ENCODE measurements at places on chromosomes 3 and 15.

DNA sequence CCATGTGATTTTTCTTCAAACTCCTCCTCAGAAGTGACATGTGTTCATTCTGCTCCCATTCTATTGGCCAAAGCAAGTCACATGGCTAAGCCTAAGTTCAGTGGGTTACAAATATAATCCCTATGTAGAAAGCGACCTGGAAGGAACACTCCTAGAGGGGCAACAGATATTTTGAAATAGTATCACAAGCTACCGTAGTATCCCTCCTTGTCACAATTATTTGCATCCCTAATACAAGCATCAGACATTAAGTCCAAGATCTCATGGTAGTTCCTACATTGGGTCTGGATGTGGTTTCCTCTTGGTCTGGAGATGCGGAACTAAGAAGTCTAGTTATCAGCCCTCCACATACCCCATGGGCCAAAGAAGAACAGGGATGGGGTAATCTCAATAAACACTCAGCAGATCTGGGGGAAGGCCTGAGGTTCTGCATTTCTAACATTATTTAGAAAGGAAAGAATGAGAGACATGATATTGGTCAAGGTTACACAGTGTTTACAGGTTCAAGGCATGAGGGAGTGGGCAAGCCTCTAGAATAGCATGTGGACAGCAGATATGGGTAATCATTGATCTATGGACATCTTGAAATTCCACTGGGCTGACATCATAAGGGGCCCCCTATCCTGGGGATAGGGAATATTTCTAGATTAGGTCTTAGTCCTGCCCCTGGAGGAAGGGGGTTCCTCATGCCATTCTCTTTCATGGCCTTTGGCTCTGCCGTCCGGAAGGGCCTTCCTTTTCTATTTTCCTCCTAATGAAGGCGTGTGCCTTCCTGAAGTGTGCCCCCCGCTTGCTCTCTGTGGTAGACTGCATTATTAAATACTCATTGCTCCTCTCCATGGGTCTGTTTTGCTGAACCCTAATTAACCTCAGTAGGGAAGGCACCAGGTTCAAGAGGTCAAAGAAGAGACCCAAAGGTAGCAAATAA is 17.8 kb upstream of the ABHD2 start:
- DNase-seq: no peak

DNA sequence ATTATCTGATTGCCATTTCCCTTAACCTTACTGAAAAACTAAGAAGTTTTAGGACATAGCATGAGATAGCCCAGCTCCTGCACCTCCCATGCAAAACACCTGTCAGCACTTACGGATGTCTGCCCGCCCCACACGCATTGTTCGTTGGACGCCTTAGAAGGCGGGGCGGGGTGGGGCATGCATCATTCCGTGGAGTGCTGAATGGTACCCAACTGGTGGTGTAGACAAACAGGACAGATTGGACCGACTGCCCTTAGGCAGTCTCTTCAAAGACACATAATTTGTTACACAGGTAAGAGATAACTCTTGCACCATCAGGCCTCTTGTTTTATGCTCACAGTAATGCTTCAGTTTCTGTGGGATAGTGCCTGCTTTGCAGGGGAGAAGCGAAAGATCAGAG is 93.8 kb downstream of the SMAD6 start:
- DNase-seq: no peak

DNA sequence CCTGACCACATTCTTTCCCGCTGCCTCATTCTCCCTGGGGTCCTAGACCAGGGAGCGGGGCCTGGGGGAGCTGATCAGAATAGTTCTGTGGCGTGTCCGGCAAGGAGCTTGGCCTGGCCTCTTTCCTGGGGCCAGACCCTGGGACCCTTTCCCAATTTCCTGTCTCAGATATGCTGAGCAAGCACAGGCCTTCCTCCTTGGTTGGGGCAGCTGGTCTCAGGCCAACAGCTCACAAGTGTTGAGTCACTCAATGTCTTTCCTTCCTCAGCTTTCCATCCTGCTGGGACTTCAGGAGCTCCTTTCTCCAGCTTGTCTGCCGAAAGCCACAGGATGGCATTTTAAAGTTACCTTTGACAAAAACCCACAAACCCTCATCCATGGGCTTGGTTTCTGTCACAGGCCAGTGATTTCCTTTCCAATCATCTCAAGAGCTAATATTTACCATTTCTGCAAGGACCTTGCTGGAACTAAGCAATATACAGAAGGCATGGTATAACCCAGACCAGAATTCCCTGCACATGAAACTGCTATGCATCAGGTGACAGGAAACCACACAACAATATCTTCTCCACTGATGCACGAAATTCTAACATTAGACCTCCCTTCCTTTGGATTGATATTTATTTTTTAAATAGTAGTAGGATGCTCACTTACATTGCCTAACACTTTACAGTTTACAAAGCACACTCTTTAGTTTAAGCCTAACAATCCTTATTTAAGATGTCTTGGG is 19.5 kb upstream of the TIMP4 start:
- no peak for DNase-seq

DNA sequence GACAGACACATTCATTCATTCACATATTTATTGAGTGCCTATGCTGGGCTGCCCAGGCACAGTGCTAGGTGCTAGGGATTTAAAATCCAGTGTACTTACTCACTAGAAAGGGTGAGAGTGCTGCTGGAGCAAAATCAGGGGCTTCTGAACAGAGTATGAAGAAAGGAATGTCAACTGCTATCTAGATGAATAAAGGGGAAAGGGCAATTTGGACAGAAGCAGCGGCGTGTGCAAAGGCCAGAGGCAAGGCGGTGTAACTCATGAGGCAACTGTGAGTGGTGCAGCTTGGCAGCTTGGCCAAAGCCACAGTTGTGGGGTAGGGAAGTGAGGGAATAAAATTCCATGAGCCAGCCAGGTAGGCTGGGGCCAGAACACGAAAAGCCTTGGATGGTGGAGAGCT is 76.7 kb downstream of the RAD18 start:
- no peak for DNase-seq

- DNase-seq: peak; percentile 39
Measured at GRCh38 chr3:16813336-16813735, 71.4 kb upstream of the PLCL2 start.

DNA sequence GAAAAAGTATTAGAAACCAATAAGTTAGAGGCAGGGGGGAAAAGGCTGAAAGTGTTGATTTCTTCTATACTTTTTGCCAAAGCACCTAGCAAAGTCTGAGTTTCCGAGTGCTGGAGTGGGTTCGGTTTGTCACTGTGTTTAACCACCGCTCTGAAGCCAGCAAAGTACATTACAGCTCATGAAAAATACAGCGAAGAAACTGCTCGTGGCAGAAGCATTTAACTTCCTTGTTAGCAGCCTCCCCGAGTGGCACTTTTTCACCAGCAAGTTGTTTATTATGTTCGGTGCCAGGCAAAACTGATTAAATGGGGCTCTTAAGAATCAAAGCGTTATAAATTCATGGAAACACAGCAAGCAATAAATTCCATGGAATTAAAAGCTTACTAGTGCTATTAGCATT is 313.6 kb downstream of the FOXP1 start:
- DNase-seq: no peak

GRCh38 chr3:115862099-115862498 is 238.8 kb downstream of the GAP43 start:
- DNase-seq: no peak

- no peak for DNase-seq
Measured at GRCh38 chr3:65685621-65686235, 353.0 kb downstream of the MAGI1 start.

GRCh38 chr3:124249038-124249437 is 257.1 kb upstream of the ROPN1 start:
- no peak for DNase-seq

- DNase-seq: no peak
Measured at GRCh38 chr3:60188803-60189202, 1062.4 kb downstream of the FHIT start.

DNA sequence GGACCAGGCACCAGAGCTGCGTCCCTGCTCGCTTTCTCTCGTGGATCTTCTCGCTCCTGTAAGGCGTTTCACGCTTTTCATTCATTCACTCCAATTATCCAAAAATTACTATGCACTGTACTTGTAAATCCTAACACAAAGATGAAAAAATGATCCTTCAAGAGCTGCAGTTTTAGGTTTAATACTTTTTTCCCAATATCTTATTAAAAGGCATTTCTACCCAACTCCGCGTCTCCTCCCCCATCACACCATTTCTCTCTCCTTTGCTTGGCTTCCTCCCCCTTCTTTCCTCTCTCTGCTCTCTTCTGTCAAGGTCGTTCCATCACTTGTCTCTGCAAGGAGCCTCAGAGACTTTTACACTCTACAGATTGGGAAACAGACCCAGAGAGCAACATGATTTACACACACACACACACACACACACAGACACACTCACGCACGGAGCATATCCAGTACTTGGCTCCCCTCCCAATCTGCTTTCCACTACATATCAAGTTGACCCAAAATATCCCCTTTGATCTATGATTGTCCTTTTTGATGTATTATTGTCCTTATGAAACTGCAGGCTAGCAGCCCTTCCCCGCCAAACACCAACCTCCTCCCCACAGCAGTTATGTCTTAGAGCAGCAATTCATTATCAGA is 479 bp upstream of the CLDN1 start:
- no peak for DNase-seq

GRCh38 chr3:190504354-190505125 is 9.3 kb upstream of the IL1RAP start:
- no peak for DNase-seq

DNA sequence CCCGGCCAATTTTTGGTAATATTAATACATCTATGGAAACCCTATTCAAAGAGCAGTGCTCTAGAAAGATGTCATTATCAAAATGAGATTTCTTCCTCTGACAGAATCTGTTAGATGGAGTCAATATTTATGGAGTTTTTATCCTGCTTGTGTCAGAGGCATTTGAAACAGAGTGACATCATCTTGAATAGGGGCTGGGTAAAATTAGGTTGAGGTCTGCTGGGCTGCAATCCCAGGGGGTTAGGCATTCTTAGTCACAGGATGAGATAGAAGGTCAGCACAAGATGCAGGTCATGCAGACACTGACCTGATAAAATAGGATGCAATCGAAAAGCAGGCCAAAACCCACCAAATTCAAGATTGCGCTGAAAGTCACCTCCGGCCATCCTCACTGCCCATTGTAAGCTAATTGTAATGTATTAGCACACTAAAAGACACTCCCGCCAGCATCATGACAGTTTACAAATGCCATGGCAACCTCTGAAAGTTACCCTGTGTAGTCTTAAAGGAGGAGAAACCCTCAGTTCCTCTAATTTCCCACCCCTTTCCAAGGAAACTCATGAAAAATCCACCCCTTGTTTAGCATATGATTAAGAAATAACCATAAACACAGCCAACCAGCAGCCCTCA is 27.3 kb upstream of the CCDC50 start:
- DNase-seq: no peak

GRCh38 chr3:64301476-64301875 is 76.2 kb upstream of the PRICKLE2 start:
- DNase-seq: no peak

DNA sequence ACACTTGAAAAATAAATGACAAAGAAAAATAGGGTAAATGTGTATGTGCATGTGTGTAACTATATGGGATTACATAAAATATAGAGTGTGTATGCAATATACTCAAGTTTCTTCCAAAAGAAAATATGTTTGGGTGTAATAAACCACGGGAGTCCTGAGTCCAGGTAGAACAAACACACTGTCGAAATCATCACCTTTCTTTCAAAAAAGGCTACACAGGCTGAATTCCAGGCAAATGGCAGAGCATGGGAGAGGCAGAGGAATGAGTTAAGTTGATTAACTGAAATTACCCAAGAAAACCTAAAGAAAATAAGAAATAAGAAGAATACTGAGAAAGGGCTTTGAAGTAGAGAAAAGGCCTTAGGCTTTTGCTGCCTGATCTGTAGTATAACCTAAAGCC is 26.1 kb downstream of the CEP152 start:
- DNase-seq: no peak

DNA sequence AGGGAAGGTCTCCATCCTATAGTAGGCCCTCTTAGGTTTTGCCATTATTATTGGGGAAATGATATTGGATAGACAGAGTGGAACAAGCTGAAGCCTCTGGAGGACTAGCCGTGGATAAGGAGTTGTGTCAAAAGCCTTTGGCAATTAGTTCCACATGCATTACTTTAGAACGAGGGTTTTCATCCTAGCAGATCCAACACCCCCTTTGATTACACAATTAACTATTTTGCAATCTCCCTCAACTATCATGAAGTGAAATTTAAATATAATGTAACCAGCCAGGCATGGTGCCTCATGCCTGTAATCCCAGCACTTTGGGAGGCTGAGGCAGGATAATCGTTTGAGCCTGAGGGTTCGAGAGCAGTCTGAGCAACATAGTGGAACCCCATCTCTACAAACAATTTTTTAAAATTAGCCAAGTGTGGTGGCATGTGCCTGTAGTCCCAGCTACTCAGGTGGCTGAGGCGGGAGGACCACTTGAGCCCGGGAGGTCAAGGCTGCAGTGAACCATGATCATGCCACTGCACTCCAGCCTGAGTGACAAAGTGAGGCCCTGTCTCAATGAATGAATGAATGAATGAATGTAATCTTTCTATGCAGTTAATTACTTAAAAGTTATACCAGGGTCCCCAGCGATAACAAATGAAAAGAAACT is 56.8 kb downstream of the PXYLP1 start:
- DNase-seq: no peak

Data from Jurkat, Clone E6-1 (cell line).